Fibroblast of villous mesenchyme (primary cell): ENCODE measurements at places on chromosomes 6 and 20. TPM values are rescaled to one million over a fixed set of nuclear protein-coding genes. Genes with fewer than 3 reads are reported as not detected.

CEBPB gene
- total RNA-seq = 70.4 and 71.5 TPM in 2 replicates

KIAA1755 gene
- total RNA-seq = 0.64 and 1.3 TPM in 2 replicates

GRCh38 chr6:165825256-165825815 lies 162.3 kb upstream of the PDE10A start:
- no peak for DNase-seq

- DNase-seq = no peak
These were observed 210.5 kb downstream of the ERMARD start for GRCh38 chr6:169961772-169962561.

GRCh38 chr20:32263398-32263954 lies 14.0 kb upstream of the KIF3B start:
- no peak for DNase-seq
